ENCODE measurements at places on chromosomes 6 and 20. TPM values are rescaled to one million over a fixed set of nuclear protein-coding genes. Genes with fewer than 3 reads are reported as not detected.

Gene LGSN
- total RNA-seq, result not detected

Gene KIF16B
- total RNA-seq, result 30.4 TPM

Gene GRM4
- 0.21 TPM for total RNA-seq

Gene CDH26
- total RNA-seq, result 31.0 TPM

DNA sequence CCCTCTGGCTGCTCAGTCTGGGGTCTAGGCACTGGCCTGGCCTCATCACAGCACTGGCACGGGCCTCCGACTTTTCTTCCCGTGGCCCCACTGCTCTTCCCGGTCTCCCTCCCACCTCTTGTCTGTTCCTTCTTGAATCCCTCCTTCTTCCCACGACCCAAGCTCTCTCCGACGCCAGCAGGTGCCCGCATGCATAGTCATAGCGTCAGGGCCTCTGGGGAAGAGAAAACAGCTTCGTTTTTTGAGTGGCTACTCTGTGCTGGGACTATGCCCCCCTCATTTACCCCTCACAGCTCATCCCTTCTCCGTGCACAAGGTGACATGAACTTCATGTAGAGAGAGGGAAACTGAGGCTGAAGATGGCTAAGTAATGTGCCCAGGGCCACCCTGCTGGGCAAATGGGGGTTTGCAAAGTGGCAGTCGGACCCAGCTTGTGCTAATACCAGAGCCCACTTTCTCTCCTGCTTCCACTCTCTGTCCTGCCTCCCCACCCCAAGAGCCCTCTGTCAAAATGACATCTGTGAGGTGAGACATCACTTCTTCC, 59.2 kb downstream of the SYNJ2 start:
- no peak for DNase-seq

DNA sequence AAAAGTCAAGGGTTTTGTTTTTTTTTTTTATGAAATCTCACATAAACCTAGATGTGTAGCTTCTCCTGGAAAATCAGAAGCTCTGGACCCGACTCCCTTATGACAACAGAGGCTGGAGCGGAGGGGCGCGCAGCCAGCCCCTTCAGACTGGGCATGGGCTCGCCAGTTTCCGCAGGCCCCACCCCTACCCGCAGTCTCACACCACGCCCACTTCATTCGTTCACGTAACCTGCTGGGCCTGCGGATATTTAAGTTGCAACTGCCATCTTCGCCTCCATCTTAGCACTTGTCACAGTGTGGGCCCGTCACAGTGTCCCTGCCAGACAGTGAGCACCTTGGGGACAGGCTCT, 111.7 kb upstream of the PTPN1 start:
- no peak for DNase-seq

GRCh38 chr6:109315341-109316110, 66.7 kb downstream of the CD164 start:
- DNase-seq, result no peak

DNA sequence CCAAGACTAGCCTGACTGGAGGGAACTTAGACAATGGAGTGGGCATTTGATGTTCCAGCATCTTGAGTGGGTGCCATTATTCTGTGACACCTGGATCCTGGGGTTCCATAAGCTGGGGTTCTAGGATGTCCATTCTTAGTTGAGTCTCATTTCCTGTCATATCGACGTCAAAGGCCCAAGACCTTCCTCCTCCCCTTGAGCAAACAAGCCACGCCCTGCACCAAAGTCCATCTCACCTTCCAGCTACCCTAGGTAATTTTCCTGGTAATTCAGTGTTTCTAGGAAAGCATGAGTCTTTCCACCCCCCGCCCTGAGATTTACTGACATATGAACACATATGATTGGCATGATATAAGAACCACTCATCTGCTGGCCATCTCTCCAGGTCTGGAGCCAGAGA, at the start of gene TRIM40:
TRIM40 (plus strand) TSS at position 384 of the 400 bp plus-strand sequence. CDS start 897 bp downstream, outside the sequence.
- DNase-seq, result no peak

GRCh38 chr6:87274660-87275274, 47.6 kb upstream of the SMIM8 start:
- no peak for DNase-seq

Measured in ureter (tissue), 1 donor.